ENCODE measurements at places on chromosomes 3 and 15.
A peak's percentile ranks its signal among the peaks of the same experiment; 100 is the strongest.

- DNase-seq, result no peak
Observed at GRCh38 chr15:95016511-95017229, 785.3 kb downstream of the MCTP2 start.

DNA sequence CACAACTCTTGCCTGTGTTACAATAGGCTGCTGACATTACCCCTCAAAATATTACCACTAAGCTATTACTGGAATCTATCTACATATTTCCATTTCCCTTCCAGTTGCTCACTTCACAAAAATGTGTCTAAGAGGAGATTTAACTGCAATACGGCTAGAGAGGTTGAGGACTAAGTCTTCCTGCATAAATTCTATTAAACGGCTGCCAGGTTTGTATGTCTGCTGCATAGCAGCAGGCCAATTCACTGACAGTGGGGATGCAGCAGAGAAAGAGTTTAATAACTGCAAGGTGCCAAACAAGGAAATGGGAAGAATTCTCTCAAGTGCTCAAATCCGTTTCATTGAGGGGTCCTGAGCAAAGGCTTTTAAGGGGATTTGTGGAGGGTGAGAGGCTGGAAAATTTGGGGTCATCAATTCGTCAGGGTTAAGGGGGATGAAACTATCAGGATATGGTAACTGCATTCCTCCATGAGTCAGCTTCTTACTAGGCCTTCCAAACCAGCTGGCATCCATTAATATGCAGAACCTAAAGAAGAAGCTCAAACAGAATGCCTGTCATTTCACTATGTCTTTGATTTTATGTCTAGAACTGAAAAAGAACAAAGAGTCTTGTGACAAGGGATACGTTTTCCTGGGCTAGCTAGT, 675.6 kb downstream of the TBL1XR1 start:
- no peak for DNase-seq

GRCh38 chr3:72601060-72601459, 247.2 kb downstream of the SHQ1 start:
- peak; percentile 68 for DNase-seq

- DNase-seq, result no peak
Observed at GRCh38 chr3:46187341-46187700, 20.8 kb downstream of the CCR1 start.

DNA sequence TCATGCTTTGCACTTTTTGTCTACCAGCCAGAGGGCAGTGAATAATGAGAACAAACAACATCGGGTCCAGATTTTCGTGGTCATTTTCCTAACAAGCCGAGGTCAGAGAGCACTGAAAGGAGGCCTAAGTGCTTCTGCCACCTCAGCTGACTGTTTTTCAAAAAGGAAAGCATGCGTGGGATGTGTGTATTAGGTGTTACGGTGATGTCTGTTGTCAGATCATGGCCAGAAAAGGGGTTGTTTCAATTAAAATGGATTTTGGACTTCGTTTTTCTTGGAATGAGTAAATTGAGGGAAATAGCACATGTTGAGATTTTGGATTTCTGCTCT, 99.5 kb downstream of the APBA2 start:
- no peak for DNase-seq

- DNase-seq, result no peak
Observed at GRCh38 chr3:172606021-172606420, 82.8 kb upstream of the TNFSF10 start.

- DNase-seq, result no peak
Observed at GRCh38 chr3:7371693-7372572, 511.0 kb downstream of the GRM7 start.

- no peak for DNase-seq
Observed at GRCh38 chr3:129888771-129889170, 4.7 kb downstream of the TMCC1 start.

DNA sequence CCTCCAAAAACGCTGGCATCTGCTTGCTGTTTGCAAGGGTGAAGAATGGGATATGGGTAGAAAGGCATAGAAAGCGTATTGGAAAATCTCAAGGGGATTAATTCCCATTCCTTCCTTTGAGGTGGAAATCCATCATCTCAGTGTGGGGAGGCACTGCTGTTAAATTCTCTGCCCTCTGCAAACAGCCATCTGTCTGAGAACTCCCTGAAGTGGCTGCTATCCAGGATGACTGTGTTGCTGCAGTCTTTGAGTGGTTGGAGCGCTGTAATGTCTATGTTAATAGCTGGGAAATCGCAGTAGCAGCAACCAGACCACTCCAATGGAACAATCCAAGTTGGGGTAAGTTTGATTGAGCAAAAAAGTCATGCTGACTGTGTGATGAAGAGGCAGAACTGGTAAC, 625.9 kb downstream of the NLGN1 start:
- DNase-seq, result no peak

DNA sequence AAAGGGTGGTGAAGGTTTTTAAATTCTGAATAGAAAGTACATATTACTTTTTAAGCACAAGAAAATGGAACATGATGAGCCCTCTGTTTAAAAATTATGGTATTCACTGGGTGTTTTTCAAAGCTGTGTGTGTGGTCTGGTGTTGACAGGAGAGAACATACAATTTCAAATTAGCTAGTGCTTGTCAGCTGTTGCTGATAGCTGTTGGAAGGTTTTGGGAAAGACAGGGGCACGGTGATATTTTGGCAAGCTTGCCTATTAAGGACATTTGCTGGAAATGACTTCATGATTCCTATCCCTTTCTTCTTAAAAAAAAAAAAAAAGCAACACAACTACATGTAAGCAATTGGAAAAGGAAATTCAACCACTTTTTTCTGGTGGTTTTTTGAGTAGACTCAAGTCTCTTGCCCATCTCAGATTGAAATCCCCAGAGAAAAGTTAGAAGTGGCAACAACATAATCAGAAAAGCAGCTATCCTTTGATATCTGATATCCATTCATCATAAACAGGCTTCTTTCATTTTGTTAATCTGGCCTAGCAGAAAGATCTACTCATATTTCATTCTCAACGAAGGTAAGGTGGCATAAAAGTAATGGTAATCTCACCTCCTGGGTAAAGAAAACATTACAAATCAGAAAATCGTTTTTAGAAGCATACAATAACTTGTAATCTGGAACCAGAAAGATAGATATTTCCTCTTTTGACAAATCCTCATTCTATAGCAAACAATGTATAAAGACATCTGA, 130.0 kb downstream of the RBMS3 start:
- no peak for DNase-seq

- no peak for DNase-seq
Observed at GRCh38 chr3:17846466-17846865, 104.0 kb upstream of the TBC1D5 start.

- no peak for DNase-seq
Observed at GRCh38 chr15:97691799-97692198, 268.7 kb upstream of the ARRDC4 start.

GRCh38 chr3:143328451-143328850, 208.9 kb downstream of the CHST2 start:
- no peak for DNase-seq

- no peak for DNase-seq
Observed at GRCh38 chr3:140219923-140220452, 285.0 kb downstream of the CLSTN2 start.

DNA sequence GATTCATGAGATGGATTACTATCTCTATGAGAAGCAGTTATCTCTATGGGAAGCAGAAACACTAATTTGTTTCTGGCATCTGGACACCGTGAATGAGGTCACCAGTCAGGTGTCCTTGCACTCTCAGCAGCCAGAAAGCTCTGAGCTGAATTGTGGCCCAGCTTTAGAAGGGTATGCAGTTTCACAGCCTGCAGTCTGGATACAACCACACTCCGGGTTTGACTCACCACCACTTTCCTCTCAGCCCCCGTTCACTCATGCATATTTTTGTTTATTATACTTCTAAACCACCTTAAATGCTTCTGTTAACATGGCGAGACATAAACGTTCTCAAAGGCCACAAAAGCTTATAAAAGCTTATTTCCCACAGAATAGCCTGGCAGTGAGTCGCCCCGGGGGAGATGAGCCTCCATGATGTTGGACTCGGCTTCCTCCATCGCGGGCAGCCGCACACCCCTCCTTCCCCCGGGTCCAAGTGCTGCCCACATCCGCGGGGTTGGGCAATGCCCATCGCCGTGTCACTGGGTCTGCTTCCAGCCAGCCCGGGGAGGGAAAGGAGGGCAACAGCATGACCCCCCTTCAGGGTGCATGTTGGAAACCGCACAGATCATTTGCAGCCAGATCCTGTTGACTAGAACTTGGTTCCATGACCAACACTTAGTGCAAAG, 16.8 kb upstream of the SLC41A3 start:
- DNase-seq, result no peak

DNA sequence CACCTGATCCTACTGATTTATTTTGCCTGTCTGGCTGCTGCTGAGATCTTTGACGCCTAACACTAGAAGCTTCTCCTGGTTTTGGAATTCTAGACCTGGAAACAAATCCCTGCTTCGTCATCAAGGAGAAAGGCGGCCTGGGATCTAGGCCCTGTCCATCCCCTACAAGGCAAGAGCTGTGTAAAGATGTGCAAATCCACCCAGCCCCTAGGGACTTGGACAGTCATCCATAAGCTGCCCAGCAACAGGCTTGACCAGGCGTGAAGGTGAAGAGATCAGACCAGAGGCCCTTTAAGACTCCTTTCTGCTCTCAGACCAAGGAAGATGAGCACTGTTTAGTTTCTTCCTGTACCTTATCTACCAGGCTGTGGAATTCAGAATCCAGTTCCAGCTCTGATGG, 32.2 kb downstream of the SLC41A3 start:
- DNase-seq, result no peak

DNA sequence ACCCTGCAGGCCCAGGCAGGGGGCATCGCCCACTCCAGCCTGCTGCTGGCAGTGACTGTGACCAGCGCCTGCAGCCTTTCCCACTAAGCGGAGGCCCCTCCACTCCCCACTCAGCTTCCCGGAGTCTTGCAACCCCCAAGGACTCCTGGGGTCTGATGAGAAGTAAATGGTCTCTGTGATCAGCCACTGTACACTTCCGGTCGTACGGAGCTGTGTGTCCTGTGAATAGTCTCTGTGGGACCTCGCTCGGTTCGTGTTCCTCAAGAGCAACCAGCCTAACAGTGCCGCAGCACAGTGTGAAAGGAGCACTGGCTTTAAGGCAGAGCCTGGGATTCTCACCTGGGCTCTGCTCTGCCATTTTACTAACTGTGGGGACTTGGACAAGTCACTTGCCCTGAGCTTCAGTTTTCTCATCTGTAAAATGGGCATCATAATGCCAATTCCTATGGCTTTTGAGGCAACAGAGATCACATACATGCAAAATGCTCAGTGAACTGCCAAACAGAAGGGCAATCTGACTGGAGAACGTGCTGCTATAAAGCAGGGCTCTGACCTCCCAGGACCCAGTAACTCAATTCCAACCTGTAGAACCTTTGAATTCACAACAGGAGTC, 26.7 kb downstream of the TMEM43 start:
- no peak for DNase-seq

GRCh38 chr3:150635526-150635925, 32.4 kb downstream of the SELENOT start:
- DNase-seq, result no peak

- DNase-seq, result no peak
Observed at GRCh38 chr3:126936853-126937425, 46.0 kb upstream of the PLXNA1 start.

GRCh38 chr15:56472278-56472677, 7.3 kb upstream of the MNS1 start:
- DNase-seq, result no peak

DNA sequence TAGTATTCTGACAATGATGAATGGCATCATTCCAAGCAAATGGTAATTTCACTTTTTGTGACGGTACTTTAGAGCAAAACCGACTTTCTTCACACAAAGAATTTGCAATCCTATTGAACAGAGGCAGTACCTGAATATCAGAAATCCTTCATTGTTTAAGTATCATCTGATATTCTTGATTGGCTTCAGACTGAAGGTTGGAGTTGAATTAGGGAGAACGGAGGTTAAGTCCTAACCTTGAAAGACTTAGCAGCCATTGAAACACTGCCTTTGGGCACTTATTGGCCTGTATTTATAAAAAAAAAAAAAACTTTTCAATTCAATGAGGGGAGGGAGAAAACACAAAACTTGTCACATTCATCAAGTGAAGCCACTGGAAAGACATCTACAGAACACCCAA, 89.0 kb downstream of the MECOM start:
- no peak for DNase-seq

DNA sequence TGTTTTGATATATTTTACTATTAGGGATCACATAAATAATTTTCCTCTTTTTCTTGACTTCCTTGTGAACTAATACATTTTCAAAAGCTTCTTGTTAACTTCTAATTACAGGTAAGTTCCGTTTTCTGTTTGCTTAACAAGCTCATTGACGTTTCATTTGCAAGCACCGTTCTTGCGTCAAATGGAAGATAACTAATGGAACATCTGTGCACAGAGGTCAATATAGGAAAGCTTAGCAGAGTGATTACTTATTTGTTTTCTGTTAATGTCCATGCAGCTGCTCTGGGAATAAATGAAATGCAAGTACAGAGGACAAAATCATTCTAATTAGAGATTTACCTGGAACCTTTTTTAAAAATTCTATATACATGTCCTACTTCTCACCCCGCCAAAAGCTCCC, 115.5 kb upstream of the C2CD4B start:
- DNase-seq, result no peak

DNA sequence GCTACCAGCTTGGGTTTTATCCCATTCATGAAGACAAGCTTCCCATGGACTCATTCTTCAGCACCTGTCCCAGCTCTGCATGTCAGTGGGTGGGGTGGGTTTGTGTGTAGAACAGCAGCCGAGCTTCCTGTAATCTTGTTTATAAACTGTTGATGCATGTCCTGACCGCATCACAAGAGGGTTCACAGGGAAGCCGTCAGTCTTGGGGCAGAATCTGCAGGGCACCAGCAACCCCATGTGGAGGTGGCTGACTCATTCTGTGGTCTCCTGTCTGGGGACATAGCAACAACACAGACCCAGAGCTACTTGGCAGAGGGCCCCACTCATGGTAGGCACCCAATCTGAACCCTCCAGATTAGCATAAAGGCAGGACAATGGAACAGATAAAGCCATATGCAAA, 35.6 kb downstream of the DAPK2 start:
- DNase-seq, result no peak

DNA sequence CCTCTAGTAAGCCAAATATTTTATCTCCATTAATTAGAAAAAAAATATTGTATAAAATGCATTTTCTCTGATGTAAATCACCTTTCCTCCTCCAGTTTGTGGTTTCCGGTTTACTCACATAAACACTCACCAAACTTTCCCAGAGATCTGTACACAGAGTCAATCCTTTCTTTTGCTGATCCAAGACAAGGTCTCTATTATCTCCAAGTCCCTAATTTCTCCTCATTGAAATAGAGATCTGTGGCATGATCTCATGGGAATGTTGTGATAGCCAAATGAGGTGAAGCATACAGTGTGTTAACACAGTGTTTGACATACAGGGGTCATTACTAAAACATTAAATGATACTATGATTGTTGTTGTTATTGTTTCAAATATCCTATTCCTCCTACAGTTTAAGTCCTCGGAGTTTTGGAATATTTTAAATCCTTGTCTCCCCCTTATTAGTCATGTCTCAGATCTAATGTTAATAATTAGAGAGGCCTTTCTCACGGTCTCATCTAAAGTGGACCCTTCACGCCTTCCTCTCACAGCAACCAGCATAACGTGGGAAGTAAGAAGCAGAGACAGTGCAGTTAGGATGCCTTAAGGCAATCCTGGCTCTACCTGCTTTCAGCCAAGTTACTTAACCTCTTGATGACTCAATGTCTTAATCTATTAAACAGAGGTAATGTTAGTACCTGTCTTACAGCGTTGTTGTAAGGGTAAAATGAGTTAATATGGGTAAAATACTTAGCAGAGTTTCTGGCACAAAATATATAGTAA, 333.3 kb downstream of the GRM7 start:
- DNase-seq, result no peak

GRCh38 chr3:52237657-52238172, 1.2 kb downstream of the TWF2 start:
- no peak for DNase-seq

All from renal cortex interstitium (tissue), 15 donors.